ENCODE measurements at places on chromosomes 5 and 9.

GRCh38 chr9:13033959-13034693 lies 245.4 kb downstream of the MPDZ start:
- no peak overlapping the region for H3K4me3 ChIP-seq
- H3K27ac ChIP-seq: no peak overlapping the region
- no peak for DNase-seq
- no peaks in the 10 kb centered on the region for H3K36me3 ChIP-seq

DNA sequence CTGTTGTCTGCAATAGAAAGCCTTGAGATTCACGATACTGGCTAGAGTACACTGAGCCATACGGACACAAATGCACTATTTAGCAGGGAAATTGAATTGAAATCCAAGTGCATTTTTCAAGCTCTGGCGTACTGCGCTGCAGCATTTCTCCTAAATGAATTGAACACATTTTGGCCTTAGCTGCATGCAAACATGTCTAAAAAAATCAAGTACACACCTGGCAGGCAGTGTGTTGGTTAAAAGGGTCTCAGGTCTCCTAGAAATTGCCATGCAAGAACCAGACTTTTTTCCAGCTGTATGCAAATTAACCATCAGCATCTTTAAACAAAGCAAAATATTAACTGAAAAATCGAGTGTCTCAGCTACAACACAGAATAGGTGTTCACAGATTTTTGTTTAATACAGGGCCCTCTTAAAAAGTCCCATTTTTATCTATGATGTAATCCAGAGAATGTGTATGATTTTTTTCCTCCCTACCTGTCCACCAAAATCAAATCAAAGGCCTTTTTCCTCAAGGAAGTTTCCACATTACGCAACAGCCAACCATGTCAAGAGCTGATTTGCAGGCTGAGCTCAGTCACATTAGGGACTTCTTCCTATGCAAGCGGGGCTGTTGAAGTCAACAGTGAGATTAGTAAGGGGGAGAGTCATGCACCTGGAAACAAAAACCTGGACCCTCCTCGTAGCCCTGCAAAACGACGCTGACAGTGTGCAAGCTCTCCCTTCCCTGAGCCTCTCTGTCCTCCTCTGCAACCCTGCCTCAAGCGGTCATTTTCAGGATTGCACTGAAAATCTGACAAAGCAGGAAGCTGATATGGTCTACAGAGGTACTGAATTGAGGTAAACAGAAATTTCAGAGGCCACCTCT lies 14.1 kb upstream of the SFXN1 start:
- H3K4me1 ChIP-seq: peaks cover 5% of the 10 kb centered on the region
- no peaks in the 10 kb centered on the region for H3K36me3 ChIP-seq
- no peak overlapping the region for H3K27ac ChIP-seq
- peaks cover 18% of the 10 kb centered on the region for H3K27me3 ChIP-seq
- DNase-seq: no peak
- H3K4me3 ChIP-seq: no peak overlapping the region

GRCh38 chr9:133260334-133261102 lies 14.5 kb downstream of the ABO start:
- H3K4me1 ChIP-seq: no peaks in the 10 kb centered on the region
- H3K36me3 ChIP-seq: no peaks in the 10 kb centered on the region
- DNase-seq: no peak
- peaks cover 4% of the 10 kb centered on the region for H3K27me3 ChIP-seq
- no peak overlapping the region for H3K27ac ChIP-seq

GRCh38 chr9:98794802-98795201 lies 1.6 kb downstream of the ANKS6 start:
- no peak overlapping the region for H3K27ac ChIP-seq
- no peaks in the 10 kb centered on the region for H3K36me3 ChIP-seq
- H3K4me3 ChIP-seq: peak overlapping the region; percentile 76
- no peak for DNase-seq

DNA sequence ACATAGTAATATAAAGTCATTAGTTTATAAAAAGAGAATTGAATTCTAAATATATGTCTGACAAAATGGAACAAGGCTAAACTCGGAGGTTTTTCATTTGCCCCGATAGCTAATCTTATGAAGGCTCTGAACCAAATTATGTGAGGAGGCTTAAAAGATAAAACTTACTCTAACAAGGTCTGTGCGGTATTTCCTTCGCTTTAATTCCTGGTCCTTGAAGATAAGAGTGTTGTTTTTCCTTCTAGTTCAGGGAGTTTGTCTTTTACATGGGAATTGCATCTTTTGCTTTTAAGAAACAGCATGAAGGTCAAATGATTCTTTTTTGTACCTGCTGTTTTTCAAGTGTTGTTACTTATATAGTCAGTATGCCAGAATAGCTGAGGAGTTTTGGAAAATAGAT lies 68.2 kb downstream of the UBE2QL1 start:
- H3K27ac ChIP-seq: no peak overlapping the region
- no peak overlapping the region for H3K4me3 ChIP-seq
- H3K36me3 ChIP-seq: no peaks in the 10 kb centered on the region
- H3K27me3 ChIP-seq: peaks cover 4% of the 10 kb centered on the region
- DNase-seq: no peak

DNA sequence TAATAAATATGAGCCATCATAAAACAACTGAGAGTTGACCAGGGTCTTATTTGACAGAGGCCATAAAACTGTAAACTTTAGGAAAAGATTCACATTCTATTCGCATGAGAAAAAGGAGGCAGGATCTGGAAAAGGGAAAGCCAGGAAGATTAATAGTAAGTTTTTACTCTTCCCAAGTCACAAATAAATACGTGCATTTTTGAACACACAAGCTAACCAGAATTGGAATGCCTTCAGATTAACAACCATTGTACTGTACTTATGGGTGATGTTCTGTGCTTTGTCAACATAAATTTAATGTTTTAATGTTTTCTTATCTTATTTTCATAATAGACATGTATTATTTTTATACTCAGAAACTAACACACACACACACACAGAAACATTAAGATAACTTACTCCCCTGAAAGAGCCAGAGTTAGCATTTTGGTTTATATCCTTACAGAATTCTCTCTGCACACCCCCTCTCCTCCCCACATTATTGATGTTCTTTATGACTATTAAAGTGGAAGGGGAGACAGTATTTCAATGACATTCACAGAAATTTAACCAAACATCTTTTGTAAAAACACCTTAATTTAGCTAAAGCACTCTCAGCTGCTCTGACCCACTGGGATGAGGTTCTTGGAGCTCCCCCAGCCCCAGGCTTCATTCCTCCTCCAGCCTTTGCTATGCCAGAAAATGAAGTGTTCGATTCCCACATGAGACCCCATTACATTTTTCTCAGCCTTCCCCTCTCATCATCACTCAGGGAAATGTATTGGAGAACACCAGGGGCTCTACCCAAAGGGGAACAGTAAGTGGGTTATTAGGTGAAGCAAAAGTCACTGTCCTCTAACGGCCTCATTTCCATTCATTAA lies 155.5 kb downstream of the ESM1 start:
- DNase-seq: no peak
- no peak overlapping the region for H3K4me3 ChIP-seq
- H3K4me1 ChIP-seq: peaks cover 42% of the 10 kb centered on the region
- H3K27me3 ChIP-seq: no peaks in the 10 kb centered on the region
- no peaks in the 10 kb centered on the region for H3K36me3 ChIP-seq

DNA sequence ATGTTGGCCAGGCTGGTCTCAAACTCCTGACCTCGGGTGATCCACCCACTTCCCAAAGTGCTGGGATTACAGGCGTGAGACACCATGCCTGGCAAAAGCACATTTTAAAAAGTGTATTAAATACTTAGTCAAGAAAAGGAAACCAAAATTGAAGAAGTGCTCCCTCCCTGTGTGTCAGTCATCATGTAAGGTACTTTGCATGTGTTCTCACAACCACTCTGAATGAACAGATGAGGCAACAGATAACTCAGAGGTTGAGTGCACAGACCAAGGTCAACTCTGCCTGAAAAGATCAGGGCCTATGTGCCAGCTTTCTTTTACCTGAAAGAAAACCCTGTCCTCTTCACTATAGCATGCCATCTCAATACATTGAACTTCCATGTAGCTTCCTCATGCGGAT lies 289.7 kb downstream of the MRPS30 start:
- H3K27ac ChIP-seq: no peak overlapping the region
- H3K36me3 ChIP-seq: no peaks in the 10 kb centered on the region
- H3K4me1 ChIP-seq: no peaks in the 10 kb centered on the region
- no peak for DNase-seq

DNA sequence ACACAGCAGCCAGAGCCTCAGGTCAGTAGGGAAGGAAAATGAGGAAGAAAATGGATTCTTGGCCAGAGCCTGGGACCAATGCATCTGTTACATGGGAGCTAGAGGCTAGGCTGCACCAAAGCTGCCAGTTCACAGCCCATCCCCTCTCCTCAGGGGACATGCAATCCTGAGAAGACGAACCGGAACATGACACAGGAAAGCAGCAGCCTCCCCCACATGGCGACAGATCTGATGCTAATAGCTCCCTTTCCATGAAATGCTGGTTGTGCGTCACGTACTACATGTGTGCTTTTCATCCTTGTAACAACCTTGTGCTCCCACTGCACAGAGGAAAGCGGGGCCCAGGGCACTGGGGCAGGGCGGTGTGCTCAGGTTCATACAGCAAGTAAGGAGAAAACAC lies 67.5 kb downstream of the PRRT1B start:
- peak overlapping the region; percentile 37 for H3K27ac ChIP-seq
- DNase-seq: no peak
- H3K4me3 ChIP-seq: no peak overlapping the region
- H3K4me1 ChIP-seq: peaks cover 12% of the 10 kb centered on the region
- H3K36me3 ChIP-seq: peaks cover 94% of the 10 kb centered on the region

All from activated B cell treated with CpG ODN at 0.5 μM for 24 hours (primary cell).